ENCODE measurements at places on chromosomes 3 and 15.

DNA sequence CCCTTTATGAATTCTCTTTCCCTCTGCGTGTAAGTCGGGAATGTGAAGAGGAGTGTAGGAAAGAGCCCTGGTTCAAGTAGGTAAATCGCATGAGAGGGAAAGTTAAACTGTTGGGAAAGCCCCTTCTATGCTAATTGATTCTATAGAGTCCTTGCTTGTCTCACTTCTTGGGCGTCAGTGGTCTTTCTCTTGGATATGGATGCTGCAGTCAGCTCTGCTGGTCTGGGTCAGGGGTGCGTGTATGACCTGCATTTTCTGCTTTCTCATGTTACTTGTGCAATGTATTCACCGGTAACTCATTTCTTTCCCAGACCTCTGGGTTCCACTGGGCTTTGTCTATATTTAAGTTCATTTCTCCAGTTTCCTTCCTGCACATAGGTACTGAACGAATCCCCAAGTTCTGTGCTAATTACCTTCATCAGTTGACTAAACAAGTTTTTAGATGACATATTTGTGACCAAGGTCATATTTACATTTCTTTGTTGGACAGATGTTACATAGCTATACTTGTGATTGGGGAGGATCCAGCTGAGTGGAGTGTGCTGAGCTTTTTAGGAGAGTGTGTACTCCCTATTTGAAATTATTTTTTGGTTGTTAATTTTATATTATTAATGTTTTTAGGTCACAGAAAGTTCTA is 1.4 kb downstream of the SETD5 start:
- DNase-seq: peak; percentile 60

GRCh38 chr3:88469216-88469615 is 319.5 kb downstream of the C3orf38 start:
- no peak for DNase-seq

DNA sequence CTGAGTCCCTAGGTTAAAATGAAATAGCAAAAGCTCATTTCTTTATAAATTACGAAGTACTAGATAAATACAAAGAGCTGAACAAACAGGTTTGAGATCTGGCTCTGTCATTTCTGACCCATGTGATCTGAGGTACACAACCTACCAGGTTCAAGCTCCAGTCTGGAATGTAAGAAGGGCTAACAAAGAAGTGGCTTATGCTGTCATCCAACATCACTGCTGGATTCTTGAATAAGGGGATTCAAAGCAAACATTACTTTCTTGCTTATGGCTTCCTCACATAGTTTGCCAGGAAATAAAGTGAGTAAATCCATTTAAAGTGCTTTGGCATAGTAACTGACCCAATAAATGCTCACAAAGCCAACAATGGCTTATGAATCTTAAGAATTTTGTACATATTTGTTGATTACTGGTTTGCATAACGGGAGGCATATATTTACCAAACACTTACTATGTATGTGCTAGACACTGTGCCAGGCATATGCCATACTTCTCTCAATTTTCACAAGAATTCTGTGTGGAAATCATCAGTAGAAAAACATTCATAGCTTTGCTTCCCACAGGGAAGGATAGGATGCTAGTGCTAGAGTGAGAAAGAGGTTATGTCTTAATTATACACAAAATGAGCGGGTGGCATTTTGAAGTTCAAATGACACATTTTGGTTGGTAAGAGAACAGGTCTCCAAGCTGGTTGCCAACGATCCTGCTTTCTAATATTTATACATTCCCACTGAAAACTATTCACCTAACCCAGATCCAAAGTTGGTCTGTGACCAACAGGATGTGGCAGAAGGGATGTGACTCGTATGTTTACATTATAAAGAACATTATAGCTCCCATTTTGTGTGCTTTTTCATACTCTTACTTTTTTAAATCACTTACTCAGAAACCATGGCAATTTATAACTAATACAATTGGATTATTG is 38.7 kb upstream of the CSPG5 start:
- no peak for DNase-seq

GRCh38 chr3:194080913-194081800 is 54.8 kb upstream of the HES1 start:
- no peak for DNase-seq

DNA sequence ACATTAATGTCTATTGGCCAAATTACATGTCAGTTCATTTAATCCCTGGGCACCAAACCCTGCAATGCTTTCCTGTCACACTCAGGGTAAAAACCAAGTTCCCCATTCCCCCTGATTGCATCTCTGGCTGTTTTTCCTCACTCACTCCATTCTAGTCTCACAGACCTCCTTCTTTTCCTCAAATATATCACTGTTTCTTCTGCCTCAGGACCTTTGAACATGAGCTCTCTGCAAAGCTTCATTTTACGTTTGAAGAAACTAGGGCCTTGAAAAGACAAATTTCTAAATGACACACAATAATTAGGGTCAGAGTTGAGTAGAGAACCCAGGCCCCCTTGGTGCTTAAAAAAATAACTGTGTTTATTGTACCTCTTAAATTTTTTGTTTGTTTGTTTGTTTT is 230.6 kb downstream of the THRB start:
- DNase-seq: no peak

- no peak for DNase-seq
These were observed 15.4 kb downstream of the RTP1 start for GRCh38 chr3:187212705-187213104.

DNA sequence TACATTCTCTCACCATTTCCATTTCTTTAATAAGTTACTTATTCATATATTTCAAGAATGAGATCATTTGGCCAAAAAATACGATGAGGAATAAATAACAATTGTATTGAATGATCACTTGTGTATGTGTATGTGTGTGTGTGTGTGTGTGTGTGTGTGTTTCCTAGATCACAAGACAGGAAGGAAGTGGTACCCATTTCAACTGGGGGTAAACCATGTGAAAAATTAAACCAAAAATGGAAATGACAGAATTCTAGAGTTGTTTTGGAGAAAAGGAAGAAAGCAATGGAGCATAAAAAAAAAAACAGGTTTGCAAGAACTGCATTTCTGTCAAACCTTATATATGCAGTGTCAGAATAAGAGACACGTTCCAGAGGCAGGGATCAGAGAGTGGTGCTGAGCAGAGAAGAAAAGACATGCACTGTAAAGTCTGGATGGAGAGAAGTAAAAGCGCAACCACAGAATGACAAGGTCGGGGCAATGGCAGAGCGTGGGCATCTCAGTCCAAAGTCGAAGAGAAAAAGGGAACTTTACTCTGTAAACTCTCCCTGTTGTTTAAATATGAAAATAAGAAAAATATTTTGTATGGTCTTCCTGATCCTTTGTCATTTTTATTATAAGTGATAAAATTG is 75.5 kb downstream of the PEX5L start:
- DNase-seq: no peak

GRCh38 chr3:14451844-14452739 is 49.7 kb downstream of the SLC6A6 start:
- no peak for DNase-seq

Measured in stimulated activated effector memory CD8-positive, alpha-beta T cell treated with anti-CD3 and anti-CD28 coated beads, Interleukin-12 subunit alpha, Interleukin-12 subunit beta, amount 100 ng/mL, for 72 hours (primary cell).